ENCODE measurements at places on chromosomes 4 and X. TPM values are rescaled to one million over a fixed set of nuclear protein-coding genes. Genes with fewer than 3 reads are reported as not detected.

- DNase-seq: no peak
- H3K27ac ChIP-seq: 0 out of 2 replicates have a peak overlapping the region, but pooled peaks have one; percentile 21
- no peaks in the 10 kb centered on the region for H3K4me1 ChIP-seq
- H3K27me3 ChIP-seq: no peaks in the 10 kb centered on the region
Observed at GRCh38 chr4:109729117-109729717, 653 bp downstream of the PLA2G12A start.

DNA sequence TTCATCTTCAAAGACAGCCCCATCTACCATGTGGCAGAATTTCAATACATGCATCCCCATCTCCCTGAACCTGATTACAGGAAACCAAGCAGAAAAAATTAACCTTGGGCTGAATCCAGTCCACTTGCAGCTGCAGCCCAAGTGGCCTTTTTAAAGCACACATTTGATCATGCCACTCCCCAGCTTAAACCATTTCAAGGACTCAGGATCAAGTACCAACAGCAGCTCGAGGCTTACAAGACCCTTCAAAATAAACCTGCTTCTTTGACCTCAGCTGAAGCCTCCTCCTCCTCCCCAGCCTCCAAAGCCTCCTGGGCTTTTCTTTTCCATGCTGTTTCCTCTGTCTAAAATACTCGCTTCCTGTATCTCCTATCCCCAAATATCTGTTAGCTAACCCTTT is 50.7 kb upstream of the KIT start:
- no peaks in the 10 kb centered on the region for H3K27me3 ChIP-seq
- H3K36me3 ChIP-seq: no peaks in the 10 kb centered on the region
- H3K27ac ChIP-seq: no peak overlapping the region
- DNase-seq: no peak

GRCh38 chr4:111838406-111838930 is 306.8 kb upstream of the FAM241A start:
- no peaks in the 10 kb centered on the region for H3K36me3 ChIP-seq
- no peak for DNase-seq
- H3K27me3 ChIP-seq: no peaks in the 10 kb centered on the region
- H3K27ac ChIP-seq: no peak overlapping the region
- H3K4me1 ChIP-seq: no peaks in the 10 kb centered on the region

- no peaks in the 10 kb centered on the region for H3K36me3 ChIP-seq
- no peak for DNase-seq
- peaks cover 6% of the 10 kb centered on the region for H3K27me3 ChIP-seq
- no peak overlapping the region for H3K4me3 ChIP-seq
- H3K27ac ChIP-seq: no peak overlapping the region
- H3K4me1 ChIP-seq: no peaks in the 10 kb centered on the region
Observed at GRCh38 chrX:139201924-139202323, 328.6 kb upstream of the F9 start.

- no peaks in the 10 kb centered on the region for H3K27me3 ChIP-seq
- H3K4me1 ChIP-seq: no peaks in the 10 kb centered on the region
- H3K4me3 ChIP-seq: no peak overlapping the region
- no peaks in the 10 kb centered on the region for H3K36me3 ChIP-seq
Observed at GRCh38 chr4:41839916-41840854, 91.7 kb upstream of the PHOX2B start.

- H3K36me3 ChIP-seq: no peaks in the 10 kb centered on the region
- no peak overlapping the region for H3K4me3 ChIP-seq
Observed at GRCh38 chr4:21134994-21135393, 434.7 kb downstream of the PACRGL start.

DNA sequence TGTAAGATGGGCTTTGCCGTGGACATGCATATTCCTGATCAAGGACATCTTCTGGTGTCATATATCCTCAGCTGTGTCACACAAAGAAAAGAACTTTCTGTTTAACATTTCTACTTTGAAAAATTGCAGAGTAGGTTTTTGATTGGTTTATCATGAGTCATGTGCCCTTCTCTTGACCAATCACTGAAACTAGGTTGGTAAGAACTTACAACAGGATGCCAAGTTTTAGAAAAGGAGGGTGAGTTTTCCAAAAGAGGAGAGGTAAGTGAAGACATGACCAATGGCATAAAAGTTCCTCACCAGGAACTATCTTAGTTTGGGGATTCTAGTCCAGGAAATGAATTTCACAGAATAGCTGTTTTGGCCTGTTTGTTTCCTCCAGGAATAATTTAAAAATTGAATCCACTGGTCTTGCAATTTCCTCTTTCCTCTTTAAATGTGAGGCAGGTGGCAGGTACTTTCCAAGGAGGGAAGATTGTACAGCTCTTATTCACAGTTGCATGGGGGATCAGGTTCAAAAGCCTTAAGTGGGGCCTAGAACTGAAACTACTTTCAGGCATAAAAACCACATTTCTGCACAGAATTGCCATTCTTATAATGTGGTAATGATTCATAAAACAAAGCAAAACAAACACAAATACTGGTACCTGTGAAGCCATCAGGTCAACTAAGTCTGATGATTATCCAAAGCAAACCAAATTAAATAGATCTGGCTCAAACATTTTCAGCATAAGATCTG is 1114.5 kb upstream of the LCORL start:
- H3K36me3 ChIP-seq: no peaks in the 10 kb centered on the region
- H3K27ac ChIP-seq: no peak overlapping the region

GRCh38 chr4:97073194-97073593 is 1070.1 kb downstream of the STPG2 start:
- H3K4me1 ChIP-seq: no peaks in the 10 kb centered on the region
- DNase-seq: no peak
- no peak overlapping the region for H3K27ac ChIP-seq
- H3K27me3 ChIP-seq: no peaks in the 10 kb centered on the region
- H3K4me3 ChIP-seq: no peak overlapping the region

The DRD5 gene
- total RNA-seq: not detected

The TLR2 gene
- total RNA-seq: 0.08 TPM

The USP38 gene
- 20.3 TPM for total RNA-seq

The OTUD6A gene
- total RNA-seq: not detected
